ENCODE measurements at places on chromosomes 7 and 10. TPM values are rescaled to one million over a fixed set of nuclear protein-coding genes. Genes with fewer than 3 reads are reported as not detected.
A peak's percentile ranks its signal among the peaks of the same experiment; 100 is the strongest.

DNA sequence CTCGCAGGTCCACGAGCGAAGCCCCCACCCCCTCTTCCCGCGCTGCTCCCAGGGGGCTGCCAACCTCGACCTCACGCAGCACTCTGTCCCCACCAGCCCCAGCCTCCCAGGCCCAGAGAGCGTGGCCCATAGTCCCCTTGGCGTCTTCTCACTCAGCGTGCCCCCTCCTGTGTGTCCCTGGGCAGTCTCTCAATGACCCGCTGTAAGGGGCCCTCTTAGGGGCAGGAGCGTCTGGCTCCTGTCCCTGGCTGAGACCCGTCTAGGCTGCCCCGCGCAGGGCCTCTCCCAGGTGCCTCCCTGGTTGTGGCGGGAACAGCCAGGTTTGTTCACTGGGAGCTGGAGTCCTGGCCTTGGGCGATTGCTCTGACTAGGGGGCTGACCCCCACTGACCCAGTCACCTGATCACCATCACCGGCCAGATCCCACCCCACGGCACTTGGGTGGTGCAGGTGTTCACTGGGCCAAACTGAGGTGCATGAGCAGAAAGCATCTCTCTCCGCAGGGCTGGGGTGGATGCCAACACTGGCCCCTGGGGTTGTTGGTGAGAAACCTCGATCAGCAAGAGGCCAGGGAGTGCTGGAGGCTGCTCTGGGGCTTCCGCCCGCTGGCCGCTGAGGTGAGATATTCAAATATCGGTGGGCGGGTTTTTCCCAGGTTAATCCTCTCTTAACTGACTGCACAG lies 12.6 kb upstream of the WDFY4 start:
- no peak for DNase-seq
- H3K36me3 ChIP-seq, result no peaks in the 10 kb centered on the region
- H3K27ac ChIP-seq, result no peak overlapping the region
- no peaks in the 10 kb centered on the region for H3K27me3 ChIP-seq

- H3K36me3 ChIP-seq, result no peaks in the 10 kb centered on the region
- peak overlapping the region; percentile 80 for H3K27ac ChIP-seq
- H3K27me3 ChIP-seq, result no peaks in the 10 kb centered on the region
- H3K4me1 ChIP-seq, result peaks cover 33% of the 10 kb centered on the region
- H3K4me3 ChIP-seq, result no peak overlapping the region
- DNase-seq, result peak; percentile 86
Measured at GRCh38 chr10:50325449-50326171, 74.3 kb upstream of the ASAH2 start.

INSIG1 gene
- total RNA-seq, result 34.1 TPM

DNA sequence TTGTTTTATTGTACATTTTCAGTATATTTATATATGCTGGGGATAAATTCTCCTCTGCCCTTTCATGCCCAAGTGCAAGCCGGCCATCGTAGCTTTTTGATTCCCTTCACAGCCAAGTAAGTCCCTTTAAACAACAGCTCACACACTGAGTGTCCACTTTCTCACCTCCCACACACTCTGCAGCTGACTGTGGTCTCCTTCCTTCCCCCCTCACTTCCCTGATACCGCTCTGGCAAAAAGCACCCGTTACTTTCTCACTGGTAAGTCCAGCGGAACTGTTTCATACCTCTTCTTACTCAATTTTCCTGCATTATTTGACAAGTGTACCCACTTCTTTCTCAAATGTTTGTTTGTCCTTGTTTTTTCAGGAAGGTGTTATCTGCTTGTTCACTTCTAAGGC lies 35.2 kb downstream of the MGAM start:
- no peaks in the 10 kb centered on the region for H3K27me3 ChIP-seq
- no peaks in the 10 kb centered on the region for H3K36me3 ChIP-seq
- no peak overlapping the region for H3K27ac ChIP-seq
- no peak for DNase-seq

AUTS2 gene
- total RNA-seq, result 38.6 TPM

- no peak overlapping the region for H3K27ac ChIP-seq
- H3K36me3 ChIP-seq, result no peaks in the 10 kb centered on the region
- H3K4me1 ChIP-seq, result no peaks in the 10 kb centered on the region
- H3K4me3 ChIP-seq, result no peak overlapping the region
- H3K27me3 ChIP-seq, result no peaks in the 10 kb centered on the region
Measured at GRCh38 chr10:107415446-107415845, 250.9 kb upstream of the SORCS1 start.

OR13A1 gene
- total RNA-seq, result 0.16 TPM

GRCh38 chr7:50817561-50817960 lies 34.9 kb upstream of the GRB10 start:
- no peaks in the 10 kb centered on the region for H3K4me1 ChIP-seq
- H3K4me3 ChIP-seq, result no peak overlapping the region
- no peaks in the 10 kb centered on the region for H3K27me3 ChIP-seq
- H3K27ac ChIP-seq, result no peak overlapping the region
- no peaks in the 10 kb centered on the region for H3K36me3 ChIP-seq

DNA sequence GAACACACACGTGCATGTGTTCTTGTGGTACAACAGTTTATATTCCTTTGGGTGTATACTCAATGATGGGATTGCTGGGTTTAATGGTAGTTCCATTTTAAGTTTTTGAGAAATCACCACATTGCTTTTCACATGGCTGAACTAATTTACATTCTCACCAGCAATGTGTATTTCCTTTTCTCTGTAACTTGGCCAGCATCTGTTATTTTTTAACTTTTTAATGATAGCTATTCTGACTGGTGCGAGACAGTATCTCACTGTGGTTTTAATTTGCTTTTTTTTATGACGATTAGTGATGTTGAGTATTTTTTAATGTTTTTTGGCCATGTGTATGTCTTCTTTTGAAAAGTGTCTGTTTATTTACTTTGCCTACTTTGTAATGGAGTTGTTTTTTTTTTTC lies 256.6 kb downstream of the ZWINT start:
- H3K4me1 ChIP-seq, result no peaks in the 10 kb centered on the region
- DNase-seq, result no peak
- no peak overlapping the region for H3K27ac ChIP-seq
- no peaks in the 10 kb centered on the region for H3K27me3 ChIP-seq
- H3K4me3 ChIP-seq, result no peak overlapping the region

LIPJ gene
- total RNA-seq, result 0.36 TPM

LAMB1 gene
- total RNA-seq, result 246 TPM

DNA sequence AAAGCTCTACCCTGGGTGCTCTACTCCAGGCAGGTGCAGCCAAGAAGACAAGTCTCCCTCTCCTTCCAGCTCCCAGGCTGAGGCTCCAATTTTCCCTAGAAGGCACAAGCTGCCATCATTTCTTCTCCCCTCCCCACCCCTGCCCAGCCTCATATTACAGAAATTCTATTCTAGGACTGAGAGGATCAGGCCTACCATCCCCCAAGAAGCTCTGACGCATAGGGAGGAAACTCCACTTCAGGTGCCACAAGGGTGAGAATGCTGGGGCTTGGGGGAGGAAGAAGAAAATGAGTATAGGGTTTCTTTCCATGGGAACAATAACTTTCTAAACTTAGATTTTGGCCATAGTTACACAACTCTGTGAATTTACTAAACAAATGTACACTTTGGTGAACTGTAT lies 35.3 kb downstream of the FEZF1 start:
- H3K4me3 ChIP-seq, result no peak overlapping the region
- H3K4me1 ChIP-seq, result no peaks in the 10 kb centered on the region
- no peak overlapping the region for H3K27ac ChIP-seq
- H3K27me3 ChIP-seq, result no peaks in the 10 kb centered on the region
- no peaks in the 10 kb centered on the region for H3K36me3 ChIP-seq

PRSS2 gene
- not detected for total RNA-seq

ENKUR gene
- total RNA-seq, result not detected

- peak; percentile 86 for DNase-seq
- no peak overlapping the region for H3K4me3 ChIP-seq
- no peak overlapping the region for H3K27ac ChIP-seq
- H3K27me3 ChIP-seq, result no peaks in the 10 kb centered on the region
- H3K4me1 ChIP-seq, result no peaks in the 10 kb centered on the region
Measured at GRCh38 chr7:75892634-75893272, 13.9 kb downstream of the RHBDD2 start.

DNA sequence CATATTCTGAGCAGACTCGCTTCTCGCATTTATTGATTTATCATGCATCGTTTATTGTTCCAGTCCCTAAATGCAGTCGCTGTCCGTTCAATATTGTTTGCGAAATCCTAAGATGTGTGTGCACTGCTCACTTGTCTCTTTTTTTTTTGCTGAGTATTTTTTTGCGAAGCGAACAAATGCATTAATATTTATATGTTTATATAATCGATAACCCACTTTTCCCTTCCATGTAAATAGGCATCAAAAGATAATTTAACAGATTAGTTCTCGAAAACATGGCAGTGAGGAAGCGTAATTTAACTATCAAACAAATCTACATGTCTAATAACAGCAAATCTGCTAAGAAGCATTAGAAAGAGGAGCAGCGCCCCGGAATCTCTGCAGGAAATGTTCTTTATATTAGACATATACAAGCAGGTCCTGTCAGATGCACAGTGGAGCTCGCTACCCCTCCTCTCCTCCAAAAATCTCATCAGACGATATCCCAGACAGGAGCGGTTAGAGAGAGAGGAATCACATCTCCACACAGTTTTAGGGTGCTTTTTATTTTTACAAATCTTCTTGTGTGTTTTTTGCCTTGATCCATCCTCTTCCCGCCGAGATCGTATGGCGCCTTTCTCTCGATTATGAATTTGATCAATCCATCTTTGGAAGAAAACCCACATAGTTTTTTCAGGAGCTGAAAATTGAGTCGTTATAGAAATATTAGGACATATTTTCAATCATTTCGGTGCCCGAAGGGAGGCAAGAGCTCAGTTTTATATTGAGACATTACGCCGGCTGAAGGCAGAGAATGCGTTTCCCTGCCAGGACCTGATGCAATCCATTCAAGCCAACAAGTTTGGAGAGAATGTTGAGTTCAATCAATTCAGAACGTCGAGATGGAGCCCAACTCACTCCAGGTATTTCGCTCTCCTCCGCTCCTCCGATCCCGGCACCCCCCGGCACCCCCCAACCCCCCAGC lies at the start of gene ARID5B:
Gene ARID5B (plus strand): TSS at position 871 of the 964 bp plus-strand sequence. CDS start 11 bp downstream, at position 882.
- no peaks in the 10 kb centered on the region for H3K36me3 ChIP-seq
- DNase-seq, result no peak
- peaks cover 51% of the 10 kb centered on the region for H3K4me1 ChIP-seq
- peak within 1 kb of the TSS; percentile 97 for H3K27ac ChIP-seq
- H3K4me3 ChIP-seq, result peak within 1 kb of the TSS; percentile 67
- no peaks in the 10 kb centered on the region for H3K27me3 ChIP-seq

GRCh38 chr7:351681-352480 lies 61.9 kb downstream of the FOXL3 start:
- H3K36me3 ChIP-seq, result no peaks in the 10 kb centered on the region
- H3K27me3 ChIP-seq, result no peaks in the 10 kb centered on the region
- DNase-seq, result no peak
- H3K4me1 ChIP-seq, result no peaks in the 10 kb centered on the region
- no peak overlapping the region for H3K4me3 ChIP-seq

DNA sequence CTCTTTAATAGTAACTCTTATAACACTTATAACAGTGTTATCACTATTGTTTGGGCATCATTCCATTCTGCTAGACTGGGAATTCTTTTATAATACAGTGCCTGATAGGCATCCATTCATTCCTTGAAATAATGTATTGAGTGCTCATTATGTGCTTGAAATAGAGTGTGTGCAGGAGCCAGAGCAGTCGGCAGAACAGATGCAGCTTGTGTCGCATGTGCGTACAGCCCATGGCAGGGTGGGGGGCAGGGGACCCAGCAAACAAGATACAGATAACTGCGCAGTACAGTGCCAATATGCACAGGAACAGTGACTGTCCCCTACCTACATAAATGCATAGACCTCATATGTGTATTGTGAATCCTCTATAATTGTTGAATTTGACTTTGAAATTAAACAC lies 99.3 kb downstream of the KAT6B start:
- no peak overlapping the region for H3K4me3 ChIP-seq
- no peaks in the 10 kb centered on the region for H3K36me3 ChIP-seq
- DNase-seq, result no peak
- peaks cover 61% of the 10 kb centered on the region for H3K4me1 ChIP-seq
- peak overlapping the region; percentile 83 for H3K27ac ChIP-seq

DNA sequence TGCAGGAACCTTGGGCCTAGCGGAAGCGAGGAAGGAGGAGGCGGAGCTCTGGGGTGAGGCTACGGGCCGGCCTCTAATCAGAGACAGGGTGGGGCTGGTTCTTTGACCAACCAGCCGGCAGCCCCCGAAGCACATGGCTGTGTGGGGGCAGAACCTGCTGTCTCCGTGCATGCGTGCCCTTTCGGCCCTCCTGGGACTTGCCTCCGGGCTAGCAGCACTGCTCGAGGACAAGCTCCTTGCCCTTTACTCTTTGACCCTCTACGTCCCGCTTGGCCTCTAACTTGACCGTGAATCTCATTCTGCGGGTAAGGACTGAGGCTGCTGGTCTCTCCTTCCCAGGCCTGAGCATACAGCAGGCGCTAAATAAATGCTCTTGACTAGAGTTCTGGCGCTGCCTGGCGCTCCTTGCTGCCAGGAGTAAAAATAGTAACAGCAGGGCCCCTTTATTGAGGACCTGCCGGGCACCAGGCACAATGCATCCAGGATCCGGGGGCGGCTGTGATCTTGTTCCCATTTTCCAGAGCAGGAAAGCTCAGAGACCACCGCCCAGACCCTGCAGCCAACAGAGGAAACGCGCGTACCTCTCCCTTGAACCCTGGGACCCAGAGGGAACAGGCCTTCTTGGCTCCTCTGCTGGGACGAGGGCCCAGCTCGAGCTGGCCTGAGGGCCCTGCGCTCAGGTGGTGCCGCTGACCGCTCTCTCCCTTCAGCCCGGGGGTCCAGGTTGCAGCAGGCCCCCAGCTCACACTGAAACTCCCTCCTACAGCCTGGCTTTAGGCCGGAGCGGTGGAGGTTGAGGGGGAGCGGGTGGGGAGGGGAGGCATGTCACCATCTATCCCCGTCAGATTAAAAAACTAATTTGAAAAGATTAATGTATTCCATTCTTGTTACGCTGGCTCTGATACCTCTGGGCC lies 2.7 kb upstream of the COMTD1 start:
- H3K27ac ChIP-seq, result no peak overlapping the region
- no peaks in the 10 kb centered on the region for H3K27me3 ChIP-seq
- H3K4me1 ChIP-seq, result no peaks in the 10 kb centered on the region
- H3K36me3 ChIP-seq, result no peaks in the 10 kb centered on the region
- peak; percentile 56 for DNase-seq

DNA sequence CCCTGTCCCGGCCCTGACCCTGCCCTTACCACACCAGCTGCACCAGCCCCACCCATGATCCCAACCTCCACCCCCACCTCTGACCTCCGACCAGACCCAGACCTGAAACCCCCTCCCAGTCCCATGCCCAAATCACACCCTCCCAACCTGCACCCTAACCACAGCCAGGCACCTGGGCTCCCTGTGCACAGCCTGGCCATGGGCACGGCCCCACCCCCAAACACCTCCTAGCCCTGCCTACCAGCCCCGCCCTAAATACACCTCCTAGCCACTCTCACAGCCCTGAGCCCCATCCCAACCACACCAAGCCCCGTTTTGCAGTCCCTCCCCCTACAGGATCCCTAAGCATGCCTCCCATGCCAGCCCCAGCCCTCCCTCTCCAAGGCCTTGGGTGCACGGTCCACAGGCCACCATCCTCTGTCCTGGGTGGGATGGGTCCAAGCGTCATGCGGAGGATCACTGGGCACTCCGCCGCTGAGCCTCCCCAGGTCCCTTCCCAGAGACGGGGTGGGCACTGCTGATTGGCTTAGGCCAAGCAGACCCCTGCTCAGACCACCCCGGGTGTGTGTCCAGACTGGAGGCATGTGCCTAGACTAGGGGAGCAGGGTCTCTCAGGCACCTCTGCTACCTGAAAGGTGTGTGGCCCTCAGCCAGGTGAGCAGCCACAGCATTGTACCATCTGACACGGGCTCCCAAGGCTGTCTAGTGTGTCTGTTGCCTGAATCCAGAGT lies 30.1 kb downstream of the INSIG1 start:
- no peak overlapping the region for H3K4me3 ChIP-seq
- H3K4me1 ChIP-seq, result no peaks in the 10 kb centered on the region
- no peak for DNase-seq
